Activated naive CD4-positive, alpha-beta T cell treated with Interleukin-2 at 50 U/mL for 16 hours (primary cell): ENCODE measurements at places on chromosomes 6 and 20.

DNA sequence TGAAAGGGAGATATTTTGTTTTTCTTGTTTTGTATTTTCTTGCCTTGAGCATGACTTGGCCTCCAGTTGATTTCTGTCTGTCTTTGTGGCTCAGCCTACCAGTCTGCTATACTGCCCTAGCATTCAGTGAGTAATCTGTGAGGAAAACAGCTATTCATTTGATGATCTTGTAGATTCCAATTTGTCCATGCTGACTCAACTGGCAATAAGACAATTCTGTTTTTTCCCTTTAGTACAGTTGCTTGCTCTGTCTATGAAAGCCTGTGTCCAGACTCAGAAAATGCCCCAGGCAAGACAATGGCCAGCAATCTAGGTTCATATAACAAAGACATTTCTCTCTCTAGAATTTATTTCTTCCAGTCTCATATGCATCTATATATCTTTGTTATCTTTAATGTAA, 10.9 kb upstream of the SOX4 start:
- no peak for DNase-seq

DNA sequence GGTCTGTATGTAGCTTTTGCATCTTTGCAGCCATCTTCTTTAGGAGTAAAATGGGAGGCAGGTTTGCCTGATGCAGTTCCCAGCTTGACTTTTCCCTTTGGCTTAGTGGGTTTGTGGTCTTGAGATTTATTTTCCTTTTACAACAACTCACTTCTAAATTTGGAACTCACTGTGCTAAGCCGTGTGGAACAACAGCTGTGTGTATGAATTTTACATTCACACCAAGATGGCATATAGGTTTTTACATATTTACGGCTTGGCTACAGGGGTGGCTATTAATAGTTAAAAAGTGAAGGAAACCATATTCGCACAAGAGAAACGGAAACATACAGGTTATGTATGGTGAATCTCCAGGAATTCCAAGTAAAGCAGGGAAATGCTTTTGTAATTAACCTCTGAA, 2.5 kb downstream of the TTLL2 start:
- no peak for DNase-seq

GRCh38 chr6:12324099-12324498, 33.9 kb downstream of the EDN1 start:
- no peak for DNase-seq

DNA sequence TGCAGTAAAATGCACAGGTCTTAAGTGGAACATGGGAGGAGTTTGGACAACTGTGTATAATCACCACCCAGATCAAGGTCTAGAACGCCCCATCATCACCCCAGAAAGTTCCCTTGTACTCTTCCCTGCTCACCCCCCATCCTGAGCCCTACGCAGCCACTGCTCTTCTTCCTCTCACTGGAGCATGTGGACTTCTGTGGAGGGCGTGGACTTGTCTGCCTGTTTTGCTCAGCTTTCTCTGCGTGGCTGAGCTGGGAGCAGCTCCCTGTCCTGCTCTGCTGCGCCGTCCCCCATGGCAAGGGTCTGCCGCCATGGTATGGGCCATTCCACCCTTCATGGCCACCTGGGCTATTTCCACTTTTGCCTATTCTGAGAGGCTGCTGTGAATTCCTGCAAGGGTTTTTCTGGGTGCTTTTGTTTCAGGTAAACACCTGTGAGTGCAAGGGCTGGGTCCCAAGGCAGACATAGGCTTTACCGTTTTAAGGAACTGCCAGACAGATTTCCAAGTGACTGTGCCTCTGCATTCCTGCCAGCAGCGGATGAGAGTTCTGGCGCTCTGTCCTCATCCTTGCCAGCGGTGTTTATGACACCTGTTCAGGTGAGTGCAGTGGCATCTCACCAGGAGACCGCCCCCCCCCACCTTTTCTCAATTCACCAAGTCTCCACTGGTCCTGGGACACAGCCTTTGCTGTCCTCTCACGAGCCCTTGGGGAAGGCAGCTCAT, 19.7 kb downstream of the PCK1 start:
- no peak for DNase-seq

GRCh38 chr6:130288065-130288464, 65.3 kb upstream of the SAMD3 start:
- DNase-seq, result no peak

- DNase-seq, result no peak
These were observed 12.5 kb downstream of the OTOR start for GRCh38 chr20:16760431-16761304.

DNA sequence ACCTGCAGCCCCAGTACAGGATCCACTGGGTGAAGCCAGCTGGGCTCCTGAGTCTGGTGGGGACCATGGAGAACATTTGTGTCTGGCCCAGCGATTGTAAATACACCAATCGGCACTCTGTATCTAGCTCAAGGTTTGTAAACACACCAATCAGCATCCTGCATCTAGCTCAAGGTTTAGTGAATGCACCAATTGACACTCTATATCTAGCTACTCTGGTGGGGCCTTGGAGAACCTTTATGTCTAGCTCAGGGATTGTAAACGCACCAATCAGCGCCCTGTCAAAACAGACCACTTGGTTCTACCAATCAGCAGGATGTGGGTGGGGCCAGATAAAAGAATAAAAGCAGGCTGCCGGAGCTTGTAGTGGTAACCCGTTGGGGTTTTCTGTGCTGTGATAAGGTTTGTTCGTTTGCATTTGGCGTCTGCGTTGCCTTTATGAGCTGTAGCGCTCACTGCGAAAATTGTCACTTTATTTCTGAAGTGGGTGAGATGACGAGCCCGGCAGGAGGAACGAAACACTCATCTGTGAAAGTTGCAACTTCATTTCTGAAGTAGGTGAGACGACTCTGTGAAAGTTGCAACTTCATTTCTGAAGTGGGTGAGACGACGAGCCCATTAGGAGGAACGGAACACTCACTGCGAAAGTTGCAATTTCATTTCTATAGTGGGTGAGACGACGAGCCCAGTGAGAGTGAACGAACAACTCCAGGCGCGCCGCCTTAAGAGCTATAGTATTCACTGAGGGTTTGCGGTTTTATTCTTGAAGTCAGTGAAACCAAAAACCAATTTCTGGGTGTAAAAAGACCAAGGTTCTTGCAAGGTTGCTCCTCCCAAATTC, 31.1 kb downstream of the SERPINB6 start:
- DNase-seq, result peak; percentile 82

- no peak for DNase-seq
These were observed 30.4 kb downstream of the RALY start for GRCh38 chr20:34023937-34024722.

DNA sequence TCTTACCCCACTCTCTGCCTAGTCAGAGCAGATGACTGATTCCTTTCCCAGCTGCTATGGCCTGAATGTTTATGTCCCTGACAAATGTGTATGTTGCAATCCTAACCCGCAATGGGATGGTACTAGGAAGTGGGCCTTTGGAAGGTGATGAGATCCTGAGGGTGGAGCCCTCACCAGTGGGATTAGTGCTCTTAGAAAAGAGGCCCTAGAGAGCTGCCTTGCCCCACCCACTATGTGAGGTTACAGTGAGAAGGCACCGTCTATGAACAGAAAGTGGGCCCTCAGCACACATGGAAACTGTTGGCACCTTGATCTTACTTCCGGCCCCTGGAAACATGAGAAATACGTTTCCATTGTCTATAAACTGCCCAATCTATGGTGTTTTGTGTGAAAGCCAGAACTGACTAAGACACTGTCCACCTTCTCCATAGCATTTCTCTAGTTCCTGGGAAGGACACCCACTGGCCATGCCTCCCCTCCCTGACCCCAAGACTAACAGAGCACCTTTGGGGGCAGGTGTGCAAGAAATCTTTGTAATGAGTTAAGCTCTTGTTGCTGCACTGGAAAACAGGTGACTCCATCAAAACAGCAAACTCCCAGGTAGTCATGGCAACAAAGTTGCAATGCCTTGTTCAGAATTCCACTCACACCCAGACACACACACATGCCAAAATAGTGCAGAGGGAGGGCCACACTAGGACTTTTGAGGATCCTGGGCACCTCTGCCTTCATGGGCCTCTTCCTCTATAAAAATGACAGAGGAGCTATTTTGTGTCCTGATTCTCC, 16.2 kb downstream of the GABRR2 start:
- peak; percentile 62 for DNase-seq

GRCh38 chr6:134253681-134254080, 64.2 kb downstream of the SGK1 start:
- no peak for DNase-seq

DNA sequence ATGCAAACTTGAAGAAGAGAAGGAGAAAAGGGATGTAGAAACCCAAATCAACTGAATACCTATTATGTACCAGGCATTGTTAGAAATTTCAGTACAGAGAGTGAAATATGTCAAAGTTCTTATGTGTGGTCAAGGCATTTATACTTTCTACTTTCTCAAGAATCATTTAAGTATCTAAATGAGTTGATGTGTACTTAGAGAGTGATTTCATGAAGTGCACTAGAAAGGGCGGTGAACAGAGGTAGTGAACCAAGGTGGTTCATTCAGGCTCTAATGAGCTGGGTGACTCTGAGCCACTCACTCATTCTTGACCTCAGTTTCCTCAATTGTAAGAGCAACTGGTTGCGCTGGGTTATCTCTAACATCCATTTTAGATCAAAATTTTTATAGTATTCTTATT, 3.3 kb downstream of the PDE7B start:
- DNase-seq, result no peak

DNA sequence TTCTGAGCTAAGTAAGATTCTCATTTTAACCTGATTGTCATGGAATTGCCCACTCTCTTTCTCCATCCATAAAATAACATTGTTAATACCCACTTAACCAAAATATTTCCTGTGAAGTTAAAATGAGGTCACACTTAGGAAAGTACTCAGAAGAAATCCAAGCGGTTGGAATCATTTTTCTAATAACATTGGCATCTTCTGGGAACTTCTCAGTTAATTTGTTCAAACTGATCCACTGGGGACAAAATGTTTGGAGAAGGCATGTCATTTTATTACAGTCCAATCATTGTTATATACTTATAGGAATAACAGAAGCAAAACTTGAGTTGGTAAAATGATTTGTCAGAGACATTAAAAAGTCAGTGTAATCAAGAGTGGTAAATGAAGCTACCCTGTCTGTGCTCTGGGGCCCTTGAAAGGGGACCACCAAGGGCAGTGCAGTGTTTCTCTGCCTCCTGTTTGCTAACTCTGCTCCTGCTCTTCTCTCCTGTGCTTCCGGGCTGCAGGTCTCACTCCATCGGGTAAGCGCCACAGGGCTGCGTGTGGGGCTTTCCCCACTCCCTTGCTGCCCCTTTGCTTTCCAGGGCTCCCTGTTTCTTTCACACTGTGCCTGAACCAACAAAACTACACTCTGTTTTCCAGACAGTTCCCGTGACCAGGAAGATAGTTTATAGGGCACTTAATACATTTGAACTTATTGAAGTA, 50.1 kb downstream of the HDDC2 start:
- no peak for DNase-seq

DNA sequence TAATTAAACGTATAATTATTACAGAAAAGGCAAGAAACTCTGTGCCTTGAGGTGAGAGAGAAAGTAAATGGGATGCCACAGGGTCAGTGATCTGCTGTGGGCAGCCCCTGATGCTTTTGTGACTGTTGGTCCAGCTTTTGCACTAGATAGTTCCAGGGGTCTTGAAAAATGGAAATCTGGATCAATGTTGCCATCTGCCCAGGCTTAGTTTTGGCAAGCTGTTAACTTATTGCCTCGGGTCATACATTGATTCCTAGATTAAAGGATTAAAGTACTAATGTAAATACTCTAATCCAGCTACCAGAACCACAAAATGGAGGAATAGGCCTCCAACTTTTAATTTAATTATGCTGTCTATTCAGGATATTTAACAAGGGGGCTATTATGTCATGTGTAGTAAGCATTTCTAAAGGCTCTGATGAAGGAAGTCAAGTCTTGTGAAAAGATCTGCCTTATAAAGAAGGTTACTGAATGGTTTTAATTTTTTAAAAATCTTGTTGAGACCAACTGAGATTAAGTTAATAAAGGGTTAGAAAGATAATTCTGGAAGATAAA, 376.0 kb upstream of the HS3ST5 start:
- no peak for DNase-seq

GRCh38 chr20:23448167-23448566, 4.5 kb downstream of the CST11 start:
- DNase-seq, result no peak

DNA sequence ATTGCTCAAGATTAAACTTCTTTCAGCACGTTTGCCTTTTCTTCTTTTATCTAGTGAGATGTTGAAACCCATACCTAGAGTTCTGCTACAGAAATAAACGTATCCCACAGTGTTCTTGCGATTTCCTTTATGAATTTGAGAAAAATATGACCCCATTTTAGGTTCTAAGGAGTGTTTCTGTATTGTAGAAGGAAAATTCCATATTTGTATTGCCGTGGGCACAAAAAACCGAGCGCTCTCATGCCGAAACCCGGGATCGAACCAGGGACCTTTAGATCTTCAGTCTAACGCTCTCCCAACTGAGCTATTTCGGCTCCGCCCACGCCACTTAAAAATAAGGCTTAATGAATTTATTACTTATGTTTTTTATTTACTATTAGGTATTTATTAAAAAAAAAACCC, 23.7 kb downstream of the ZNF311 start:
- peak; percentile 80 for DNase-seq

DNA sequence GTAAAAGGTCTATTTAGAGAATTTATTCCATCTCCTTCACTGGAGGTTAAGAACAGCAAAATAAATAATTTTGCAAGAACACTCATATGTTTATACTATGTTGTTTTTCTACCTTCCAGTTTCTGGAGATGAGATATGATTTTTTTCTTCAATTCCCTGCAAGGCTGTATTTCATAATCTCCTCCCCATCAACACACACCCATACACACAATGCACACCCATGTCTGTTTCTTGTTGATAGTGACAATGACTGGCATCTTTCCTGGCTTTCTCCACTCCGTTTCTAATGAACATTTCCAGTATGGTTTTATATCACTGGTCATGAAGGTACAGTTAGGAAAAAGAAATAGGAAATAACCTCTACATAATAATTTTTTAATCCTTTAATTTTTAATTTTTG, 202.1 kb downstream of the ARHGAP18 start:
- no peak for DNase-seq

DNA sequence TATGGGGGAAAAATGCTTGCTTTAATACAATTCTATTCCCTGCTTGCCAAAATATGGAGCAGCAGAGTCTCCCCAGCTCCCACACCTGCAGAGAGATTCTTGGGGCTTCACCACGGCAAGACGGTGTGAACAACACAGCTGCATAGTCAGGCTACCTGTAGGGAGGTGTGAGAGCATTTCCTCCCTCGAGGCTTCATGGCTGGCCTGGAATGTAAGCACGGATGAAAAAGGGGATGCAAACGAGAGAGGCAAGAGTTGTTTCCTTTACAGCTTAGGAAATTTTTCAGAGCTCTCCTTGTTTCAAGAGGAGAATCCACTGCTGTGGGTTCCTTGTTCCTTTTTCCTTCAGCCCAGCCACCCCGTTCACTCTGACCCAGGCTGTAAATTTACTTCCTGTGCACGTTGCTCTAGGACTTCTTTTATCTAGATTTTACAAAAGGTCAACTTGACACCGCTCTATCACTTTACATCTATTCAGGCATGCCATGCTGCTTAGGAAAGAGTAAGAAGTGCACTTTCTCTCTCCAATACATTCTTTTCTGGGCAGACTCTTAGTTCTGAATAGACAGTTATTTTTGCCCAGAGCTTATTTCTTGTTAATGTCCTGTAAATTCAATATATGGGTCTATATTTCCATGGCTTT, 197.1 kb downstream of the KHDC1L start:
- DNase-seq, result no peak

GRCh38 chr20:10578607-10579006, 95.2 kb downstream of the JAG1 start:
- no peak for DNase-seq
